ENCODE measurements at places on chromosomes 3 and 15.

- peak; percentile 49 for DNase-seq
These were observed 519.1 kb downstream of the FOXP1 start for GRCh38 chr3:71064291-71064955.

- DNase-seq = no peak
These were observed 116.9 kb upstream of the EIF1B start for GRCh38 chr3:40192628-40193027.

DNA sequence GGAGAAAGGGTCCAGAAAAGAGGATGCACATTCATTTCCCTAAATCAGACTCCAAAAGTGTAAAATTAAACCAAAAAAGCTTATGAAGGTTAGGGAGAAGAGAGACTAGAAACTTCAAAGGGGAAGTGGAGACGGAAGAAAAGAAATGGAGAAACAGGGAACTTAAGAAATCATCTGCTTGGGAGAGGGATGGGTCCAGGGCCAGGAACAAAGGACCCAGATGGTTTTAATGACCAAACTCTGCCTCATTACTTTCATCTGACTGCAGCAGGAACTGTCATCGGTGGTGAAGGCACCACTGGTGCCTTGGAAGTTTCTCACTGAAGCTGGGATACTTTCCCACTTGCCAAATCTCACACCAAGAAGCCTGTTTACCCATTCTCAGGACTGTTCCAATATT lies 70.5 kb upstream of the SLC4A7 start:
- DNase-seq = no peak

- DNase-seq = no peak
These were observed 1.5 kb downstream of the RBM15B start for GRCh38 chr3:51392355-51393133.

DNA sequence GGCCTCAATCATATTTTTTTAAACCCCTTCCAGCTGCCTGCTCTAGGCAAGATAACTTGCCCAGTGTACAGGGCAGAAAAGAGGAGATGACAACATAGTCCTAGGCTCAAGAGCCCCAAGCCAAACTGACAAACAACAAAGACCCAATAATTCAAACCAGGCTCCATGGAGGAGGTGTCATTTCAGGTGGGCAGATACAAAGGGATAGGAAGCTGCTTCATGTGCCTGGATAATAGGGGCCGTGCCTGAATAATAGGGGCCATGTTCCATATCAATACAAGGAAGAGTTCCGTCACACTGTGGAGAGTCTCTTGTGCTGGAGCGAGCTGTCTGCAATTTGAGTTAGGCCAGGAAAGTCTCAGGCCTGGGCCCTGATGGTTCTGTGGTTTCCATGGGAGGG lies 35.4 kb upstream of the TRIM71 start:
- no peak for DNase-seq

DNA sequence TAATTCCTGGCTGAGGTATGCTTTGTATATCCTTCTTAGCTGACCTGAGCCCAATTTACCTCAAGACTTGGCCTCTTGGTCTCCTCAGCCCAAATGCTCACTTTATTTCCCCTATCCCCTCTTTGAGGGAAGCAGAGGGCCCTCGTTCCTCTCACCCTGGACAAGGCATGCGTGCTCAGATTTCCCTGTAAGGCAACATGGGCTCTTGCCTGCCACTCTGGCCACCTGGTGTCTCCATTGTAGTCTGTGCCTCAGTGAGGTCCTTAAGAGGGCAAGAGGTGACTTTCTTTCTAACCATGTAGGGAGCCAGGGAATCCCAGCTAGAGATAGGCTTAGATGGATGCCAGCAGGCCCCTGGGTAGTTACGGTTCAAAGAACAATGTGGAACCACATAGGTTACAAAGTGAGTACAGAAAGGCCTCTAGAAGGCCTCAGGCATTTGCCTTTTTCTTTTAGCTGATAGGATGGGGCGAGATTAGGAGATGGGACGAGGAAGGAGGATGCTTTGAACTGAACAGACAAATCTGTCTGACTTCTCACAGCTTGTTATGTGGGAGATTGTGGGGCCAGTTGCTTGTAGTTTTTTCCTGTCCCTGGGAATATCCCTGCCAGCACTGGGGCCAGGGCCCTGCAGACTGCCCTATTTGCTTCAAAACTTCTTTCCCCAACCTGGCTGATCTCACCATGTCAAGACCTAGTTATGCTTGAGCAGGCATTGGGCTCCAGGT lies 1.1 kb upstream of the INTS14 start:
- no peak for DNase-seq

- no peak for DNase-seq
These were observed 32.9 kb downstream of the TBC1D2B start for GRCh38 chr15:78044407-78045155.

DNA sequence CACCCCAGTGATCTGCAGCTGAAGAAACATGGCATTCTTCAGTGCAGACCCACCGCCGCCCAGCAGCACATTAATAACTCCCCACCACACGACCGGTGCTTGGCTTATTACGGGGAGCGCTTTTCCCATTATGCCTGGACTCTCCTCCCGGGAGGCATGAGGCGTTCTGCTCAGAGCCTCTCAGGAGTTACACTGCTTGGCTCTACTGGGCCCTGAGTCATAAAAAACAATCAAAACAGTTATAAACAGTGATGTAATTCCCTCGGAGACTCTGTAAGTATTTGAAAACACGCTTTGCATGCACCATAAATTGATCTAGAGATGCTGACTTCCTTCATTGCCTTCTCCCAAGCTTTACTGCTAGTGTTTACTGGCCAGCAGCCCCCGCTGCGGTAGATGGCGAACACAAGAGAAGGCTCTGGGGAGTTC lies 77.1 kb upstream of the SNRPA1 start:
- no peak for DNase-seq

DNA sequence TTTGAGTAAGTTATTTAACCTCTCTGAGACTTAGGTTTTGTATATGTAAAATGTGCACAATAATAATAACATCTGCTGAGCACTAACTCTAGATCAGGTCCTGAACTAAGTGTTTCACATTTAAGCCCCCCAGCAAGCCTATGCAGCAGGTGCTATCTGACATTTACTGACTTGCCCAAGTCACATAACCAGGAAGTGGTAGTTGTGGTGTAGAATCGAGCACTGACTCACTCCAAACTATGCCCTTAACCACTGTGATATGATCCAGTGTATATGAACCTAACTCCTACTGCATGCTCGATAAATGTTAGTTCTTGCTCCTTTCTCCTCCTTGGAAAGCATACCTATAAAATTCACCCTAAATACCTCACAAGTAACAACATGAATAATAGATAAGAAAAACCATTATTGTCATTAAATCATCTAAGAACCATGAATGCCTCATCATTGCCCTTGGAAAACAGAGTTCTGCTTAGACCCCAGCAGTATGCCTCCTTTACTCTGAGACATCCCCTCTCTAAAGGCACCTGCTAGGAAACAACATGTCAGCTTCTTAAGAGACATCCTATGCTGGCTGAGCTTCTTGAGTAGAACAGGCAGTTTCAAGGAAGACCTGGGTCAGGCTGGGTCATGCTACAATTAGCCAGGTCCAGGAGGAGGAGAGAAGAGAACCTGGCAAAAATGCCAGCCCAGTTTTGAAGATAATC lies 3.0 kb upstream of the SHC4 start:
- no peak for DNase-seq

- DNase-seq = no peak
These were observed 141.2 kb upstream of the TLE3 start for GRCh38 chr15:70238917-70239316.

GRCh38 chr15:25089577-25089976 lies 134.8 kb downstream of the SNRPN start:
- DNase-seq = no peak

DNA sequence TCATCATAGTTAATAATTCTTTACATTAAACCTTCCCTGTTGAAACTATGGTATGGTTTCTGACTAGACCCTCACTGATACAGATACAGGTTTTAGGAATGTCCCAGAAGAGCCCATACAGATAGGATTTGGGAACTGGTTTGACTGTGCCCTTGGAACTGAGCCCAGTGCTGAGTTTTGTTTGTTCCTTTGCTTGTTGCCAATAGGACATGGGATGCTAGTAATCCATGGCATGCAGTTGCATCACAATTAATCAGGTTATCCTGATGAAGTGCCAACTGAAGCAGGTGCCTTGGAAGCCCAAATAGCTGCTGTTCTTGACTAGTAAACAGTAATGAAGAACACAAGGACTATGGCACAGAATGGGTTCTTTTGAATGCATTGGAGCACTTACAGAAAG lies 230.6 kb downstream of the NEK10 start:
- no peak for DNase-seq

DNA sequence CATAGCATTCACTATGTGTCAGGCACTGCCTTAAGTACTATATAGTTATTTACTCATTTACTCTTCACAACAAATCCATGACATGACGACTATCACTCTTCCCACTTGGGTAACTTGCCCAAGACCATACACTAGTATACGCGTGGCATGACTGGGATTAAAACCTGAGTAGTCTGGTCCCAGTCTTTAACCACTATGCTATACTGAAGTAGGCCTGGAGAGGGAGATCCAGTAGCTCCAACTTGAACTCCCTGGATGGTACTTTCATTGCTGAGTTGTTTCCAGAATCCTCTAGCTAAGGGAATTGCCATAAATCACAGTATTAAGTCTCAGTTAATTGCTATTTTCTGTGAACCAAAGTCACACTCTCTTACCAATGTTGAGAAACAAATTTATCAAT lies 116.2 kb upstream of the LSAMP start:
- no peak for DNase-seq

DNA sequence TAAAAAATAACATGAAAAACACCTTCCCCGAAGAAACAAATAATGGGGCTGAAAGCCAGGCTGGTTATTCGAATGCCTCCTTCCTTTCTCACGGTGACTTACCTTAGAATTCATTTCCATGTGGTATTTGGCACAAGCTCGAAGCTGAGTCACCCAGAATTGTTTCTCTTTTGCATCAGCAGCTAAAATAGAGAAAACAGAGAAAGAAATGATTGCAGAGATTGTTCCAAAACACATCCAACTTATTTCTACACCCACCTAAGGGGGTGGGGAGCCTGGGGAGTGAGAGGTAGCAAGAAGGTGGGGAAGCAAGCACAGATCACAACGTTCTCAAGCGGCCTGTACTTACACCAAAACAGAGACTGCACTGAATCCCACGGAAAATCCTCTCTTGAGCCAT lies 104.7 kb downstream of the OSBPL10 start:
- DNase-seq = peak; percentile 41

DNA sequence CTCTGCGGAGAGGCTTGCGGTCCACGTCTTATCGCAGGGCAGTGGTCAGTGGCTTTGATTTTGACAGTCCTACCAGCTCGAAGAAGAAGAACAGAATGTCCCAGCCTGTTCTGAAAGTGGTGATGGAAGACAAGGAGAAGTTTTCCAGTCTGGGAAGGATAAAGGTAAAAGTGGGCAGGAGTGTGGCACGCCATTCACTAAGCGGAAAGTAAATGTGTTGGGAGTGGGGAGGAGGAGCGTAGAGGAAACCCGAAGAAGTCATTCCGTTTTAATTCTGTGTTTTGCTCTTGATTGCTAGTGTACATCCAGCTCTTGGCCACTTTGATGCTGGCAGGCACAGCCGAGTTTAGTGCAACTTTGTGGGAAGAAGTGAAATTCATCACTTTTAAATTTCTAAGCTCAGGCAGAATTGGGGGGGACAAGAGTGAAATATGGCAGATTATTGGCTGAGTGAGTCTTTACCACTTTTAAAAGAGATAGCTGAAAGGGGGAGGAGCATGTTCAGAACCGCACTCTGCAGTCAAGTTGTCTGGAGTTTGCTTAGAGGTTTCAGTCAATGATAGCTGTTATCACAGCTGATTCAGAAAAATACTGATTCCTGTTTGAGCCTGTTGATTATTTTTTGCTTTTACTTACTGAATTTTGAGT lies 1.8 kb downstream of the ARHGEF26 start:
- no peak for DNase-seq

- DNase-seq = no peak
These were observed 581.7 kb upstream of the CCDC54 start for GRCh38 chr3:106795553-106795952.

Data from head of caudate nucleus (tissue), 42 donors.